HFFc6 (cell line): ENCODE measurements at places on chromosomes 12 and 14.
A peak's percentile ranks its signal among the peaks of the same experiment; 100 is the strongest.

- DNase-seq: no peak
Measured at GRCh38 chr14:94314890-94315289, 8.2 kb downstream of the SERPINA6 start.

GRCh38 chr14:65361920-65362319 is 50.6 kb upstream of the FUT8 start:
- no peak for DNase-seq

DNA sequence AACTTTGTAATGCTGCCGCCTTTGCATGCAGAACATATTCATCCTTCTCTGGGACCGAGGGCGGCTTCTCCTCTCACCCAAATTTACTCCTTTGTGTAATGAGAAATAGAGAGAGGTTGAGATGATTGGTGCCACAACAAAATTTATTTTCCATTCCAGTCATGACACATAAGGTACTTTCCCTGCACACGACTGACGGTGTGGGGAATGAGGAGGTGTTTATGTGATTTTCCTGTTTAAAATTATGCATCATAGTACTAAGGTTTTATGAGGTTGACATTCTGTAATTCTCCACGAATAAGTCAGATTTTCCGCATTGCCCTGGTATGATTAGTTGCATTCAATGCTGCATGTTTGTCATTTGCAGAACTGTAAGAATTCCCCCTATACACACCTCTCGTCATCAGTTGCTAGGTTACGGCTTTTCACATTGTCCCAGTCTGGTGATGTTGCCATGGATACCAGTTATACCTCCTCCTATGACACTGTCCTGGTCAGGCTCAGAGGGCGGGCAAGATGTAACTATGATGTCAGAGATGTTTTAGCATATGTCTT is 23.1 kb downstream of the BICDL1 start:
- peak; percentile 27 for DNase-seq

GRCh38 chr12:49092086-49092815 is 2.4 kb downstream of the DHH start:
- DNase-seq: no peak
